GM23338 (cell line): ENCODE measurements at places on chromosomes 12 and 14.

DNA sequence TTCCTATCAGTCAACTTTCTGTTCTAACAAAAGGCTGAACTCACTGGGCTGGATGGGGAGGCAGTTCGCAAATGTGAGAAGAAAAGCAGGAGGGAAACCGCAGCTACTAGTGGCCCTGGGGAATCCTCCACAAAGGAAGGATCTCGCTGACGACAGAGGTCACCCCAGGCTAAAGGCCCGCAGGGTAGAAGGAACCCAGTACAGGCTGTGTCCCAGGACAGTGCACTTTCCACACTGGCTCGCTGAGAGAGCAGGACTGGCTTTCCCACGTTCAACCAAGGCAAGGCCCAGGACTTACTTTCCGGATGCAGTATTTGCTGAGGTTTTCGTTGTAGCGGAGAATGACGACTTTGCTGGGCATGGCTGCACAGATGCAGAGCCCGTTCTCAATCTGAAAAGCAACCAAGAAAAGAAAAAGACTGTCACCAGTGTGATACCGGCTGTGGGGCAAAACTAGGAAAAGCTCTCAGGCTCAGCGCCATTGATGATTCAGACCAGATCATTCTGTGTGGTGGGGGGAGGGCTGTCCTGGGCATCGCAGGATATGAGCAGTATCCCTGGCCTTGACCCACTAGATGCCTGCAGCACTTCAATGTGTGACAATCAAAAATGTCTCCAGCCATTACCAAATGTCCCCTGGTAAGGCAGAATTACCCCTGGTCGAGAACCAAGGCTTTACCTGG is 36.3 kb downstream of the PRKAB1 start:
- DNase-seq = no peak

GRCh38 chr12:32197421-32197820 is 90.8 kb downstream of the BICD1 start:
- no peak for DNase-seq

DNA sequence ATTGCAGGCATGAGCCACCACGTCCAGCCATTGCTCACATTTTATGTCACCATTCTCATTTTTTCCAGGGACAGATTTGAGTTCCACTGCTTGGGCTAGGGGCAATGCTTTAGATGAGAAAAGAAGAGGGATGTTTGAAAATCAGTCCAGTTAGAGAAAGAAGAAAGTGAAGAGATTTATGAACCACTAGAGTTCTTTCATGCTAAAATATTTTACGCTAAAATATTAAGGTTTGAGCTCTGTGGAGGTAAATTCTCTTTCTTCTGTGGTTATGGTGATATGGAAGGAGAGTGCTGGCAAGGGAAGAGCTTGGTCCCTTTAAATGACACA is 21.5 kb downstream of the CFL2 start:
- no peak for DNase-seq

DNA sequence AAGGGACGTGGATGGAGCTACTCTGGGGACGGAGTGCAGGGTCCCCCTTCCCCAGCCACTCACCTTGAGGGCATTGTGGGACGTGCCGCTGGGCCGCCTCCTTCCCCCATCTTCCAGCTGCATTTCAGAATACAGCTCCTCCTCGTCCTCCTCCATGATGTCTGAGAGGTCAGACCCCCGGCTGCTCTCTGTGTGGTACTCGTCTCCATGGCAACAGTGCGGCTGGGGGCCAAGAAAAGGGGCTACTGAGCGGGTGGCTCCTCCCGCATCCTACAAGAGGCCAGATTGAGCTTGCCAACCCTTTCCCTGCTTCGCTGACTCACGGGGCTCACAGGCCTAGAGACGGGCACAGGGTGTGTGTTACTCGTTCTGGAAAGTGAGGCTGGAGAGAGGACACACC is 90.4 kb downstream of the PIWIL1 start:
- no peak for DNase-seq

DNA sequence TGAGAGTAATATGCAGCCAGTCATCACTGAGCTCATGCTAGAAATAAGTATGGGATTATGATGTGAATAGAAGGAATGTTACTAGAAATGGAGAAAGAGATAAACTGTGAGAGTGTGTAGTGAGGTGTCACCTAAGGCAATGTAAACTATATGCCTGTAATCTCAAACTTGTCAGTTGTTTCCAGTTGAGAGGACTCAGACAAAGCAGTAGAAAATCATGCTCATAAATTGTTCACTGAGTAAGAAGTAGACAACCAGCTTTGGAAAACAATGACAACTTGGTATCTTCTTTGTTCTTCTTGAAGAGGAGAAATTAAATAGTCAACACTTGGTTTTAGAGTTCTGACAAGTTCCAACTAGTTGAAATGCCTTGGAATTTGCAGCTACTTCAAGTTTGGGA is 148.5 kb upstream of the OR4E1 start:
- DNase-seq = no peak

DNA sequence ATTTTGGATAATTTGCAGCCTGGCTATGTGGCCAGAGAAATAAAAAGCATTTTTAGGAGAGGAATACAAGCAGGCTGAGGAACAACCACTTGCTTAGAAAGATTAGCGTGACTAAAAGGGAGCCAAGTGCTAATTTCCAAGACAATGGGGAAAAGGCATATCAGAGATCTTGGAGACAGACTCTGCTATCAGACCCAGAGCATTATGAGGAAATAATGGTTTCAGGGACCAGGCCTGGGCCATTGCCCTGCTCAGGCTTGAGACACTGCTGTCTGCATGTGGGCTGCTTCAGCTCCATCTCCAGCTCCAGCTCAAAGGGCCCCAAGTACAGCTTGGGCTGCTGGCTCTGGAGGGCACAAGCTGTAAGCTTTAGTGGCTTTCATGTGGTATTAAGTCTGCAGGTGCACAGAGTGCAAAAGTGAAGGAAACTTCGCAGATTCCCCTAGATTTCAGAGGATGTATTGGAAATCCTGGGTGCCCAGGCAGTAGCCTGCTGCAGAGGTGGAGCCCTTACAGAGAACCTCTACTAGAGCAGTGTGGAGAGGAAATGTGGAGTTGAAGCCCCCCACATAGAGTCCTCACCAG is 449.2 kb downstream of the ZFP36L1 start:
- peak; percentile 51 for DNase-seq

DNA sequence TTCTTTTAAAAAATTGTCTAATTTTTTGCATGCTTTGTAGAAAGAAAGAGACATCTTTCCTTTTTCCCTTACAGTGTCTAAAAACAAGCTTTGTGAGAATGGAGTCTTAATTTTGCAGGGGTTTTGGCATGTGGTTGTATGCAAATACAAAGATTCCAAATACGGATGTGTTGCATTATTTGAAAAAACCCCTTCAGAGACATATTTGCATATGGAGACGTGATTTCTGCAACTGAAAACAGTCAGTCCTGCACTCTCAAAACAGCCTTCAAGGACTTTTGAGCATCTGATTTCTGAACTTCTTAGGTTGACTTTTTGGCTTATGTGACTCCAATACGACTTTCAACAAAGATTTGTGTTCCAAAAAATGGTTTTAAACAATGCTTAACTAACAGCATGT is 7.8 kb downstream of the IRAK3 start:
- DNase-seq = no peak

GRCh38 chr12:102763061-102763460 is 154.0 kb downstream of the PAH start:
- no peak for DNase-seq

- DNase-seq = peak; percentile 78
These were observed 51.4 kb downstream of the A2M start for GRCh38 chr12:9064201-9064814.

DNA sequence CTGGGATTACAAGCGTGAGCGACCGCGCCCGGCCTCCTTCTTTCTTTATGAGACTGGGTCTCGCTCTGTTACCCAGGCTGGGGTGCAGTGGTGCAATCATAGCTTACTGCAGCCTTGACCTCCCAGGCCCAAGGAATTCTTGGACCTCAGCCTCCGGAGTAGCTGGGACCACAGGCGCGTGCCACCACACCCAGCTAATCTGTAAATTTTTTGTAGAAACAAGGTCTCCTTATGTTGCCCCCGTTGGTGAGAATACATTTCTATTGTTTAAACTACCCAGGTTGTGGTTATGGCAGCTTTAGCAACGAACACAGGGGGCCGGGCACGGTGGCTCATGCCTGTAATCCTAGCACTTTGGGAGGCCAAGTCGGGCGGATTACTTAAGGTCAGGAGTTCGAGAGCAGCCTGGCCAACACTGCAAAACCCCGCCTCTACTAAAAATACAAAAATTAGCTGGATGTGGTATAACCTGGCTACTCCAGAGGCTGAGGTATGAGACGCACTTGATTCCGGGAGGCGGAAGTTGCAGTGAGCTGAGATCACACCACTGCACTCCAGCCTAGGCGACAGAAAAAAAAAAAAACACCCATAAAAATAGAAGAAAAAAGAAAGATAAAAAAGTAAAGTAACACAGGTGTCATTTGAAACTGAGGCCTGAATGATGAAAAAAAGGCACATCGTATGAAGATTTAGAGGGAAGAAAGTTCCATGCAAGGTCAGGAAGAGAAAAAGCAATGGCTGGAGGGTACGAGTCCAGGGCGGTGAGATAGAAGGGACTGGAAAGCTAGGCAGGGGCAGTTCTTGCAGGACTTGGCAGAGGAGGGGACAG is 977 bp upstream of the TMEM120B start:
- no peak for DNase-seq

DNA sequence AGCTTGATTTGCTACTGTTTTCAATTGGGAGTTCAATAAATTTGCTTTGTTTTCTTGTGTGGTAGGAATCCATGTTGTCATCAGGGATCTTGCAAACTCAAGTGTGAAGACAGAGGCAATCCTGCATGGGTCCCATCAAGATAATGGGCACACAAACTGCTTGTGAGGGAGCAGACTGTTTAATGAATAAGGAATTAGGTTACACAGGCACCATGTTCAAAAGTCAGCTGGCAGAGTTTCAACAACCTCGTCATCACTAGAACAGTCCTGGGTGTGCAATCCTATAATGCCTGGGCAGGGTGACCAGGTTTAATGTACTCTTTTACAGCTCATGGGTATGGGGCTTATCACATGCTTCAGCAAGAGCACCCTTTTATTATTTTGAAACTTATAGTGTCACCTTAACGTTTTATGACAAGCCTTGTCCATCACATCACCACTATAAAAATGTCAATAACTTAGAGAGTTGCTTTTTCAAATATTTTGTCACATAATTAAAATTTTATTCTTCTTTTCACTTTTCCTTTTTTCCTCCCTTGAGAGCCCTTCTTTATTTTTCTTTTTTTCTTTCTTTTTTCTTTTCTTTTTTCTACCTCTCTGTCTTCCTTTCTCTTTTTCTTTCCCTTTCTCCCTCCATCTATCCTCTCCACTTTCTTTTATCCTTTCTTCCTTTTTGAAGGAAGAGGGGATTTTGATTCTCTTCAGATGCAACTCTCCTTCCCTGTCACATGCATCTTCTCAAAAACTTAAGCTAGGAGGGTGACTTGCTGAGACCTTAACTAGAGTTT is 252.2 kb upstream of the ATP2B1 start:
- DNase-seq = no peak

GRCh38 chr12:52387859-52388258 is 2.4 kb upstream of the KRT84 start:
- no peak for DNase-seq

- peak; percentile 89 for DNase-seq
These were observed 1.1 kb upstream of the ARG2 start for GRCh38 chr14:67618617-67619063.

DNA sequence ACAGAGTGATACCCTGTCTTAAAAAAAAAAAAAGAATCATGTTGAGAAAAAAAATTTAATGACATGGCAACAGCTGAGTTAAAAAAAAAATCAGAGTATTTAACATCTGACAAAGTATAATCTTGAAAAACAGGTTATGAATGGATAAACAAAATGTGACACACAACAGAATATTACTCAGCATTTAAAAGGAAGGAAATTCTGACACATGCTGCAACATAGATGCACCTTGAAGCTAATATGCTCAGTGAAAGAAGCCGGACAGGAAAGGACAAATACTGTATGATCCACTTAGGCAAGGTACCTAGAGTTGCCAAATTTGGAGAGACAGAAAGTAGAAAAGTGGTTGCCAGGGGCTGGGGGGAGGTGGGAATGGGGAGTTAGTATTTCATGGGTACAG is 19.4 kb upstream of the EIF2B2 start:
- no peak for DNase-seq

- peak; percentile 58 for DNase-seq
These were observed 6.3 kb downstream of the TNFRSF1A start for GRCh38 chr12:6335451-6336078.

DNA sequence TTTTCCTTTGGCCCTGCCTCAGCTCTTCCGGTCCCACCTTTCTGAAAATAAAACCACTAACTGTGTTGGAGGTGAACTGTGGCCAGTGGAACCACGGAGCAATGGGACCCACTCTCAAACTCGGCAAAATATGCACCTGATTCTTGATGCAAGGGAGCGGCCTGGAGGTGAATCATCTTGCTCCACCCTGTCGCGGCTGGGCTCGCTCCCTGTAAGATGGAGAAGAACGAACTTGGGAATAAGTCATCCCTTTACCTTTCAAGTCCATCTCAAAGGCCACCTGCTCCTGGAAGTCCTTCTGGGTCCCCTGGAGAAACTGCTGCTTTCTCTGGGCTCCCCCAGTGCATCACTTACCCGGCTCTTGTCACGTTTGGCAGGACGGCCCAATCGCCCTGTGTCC is 309.9 kb downstream of the BCL11B start:
- no peak for DNase-seq

GRCh38 chr12:6172862-6173261 is 27.3 kb upstream of the CD9 start:
- DNase-seq = no peak

DNA sequence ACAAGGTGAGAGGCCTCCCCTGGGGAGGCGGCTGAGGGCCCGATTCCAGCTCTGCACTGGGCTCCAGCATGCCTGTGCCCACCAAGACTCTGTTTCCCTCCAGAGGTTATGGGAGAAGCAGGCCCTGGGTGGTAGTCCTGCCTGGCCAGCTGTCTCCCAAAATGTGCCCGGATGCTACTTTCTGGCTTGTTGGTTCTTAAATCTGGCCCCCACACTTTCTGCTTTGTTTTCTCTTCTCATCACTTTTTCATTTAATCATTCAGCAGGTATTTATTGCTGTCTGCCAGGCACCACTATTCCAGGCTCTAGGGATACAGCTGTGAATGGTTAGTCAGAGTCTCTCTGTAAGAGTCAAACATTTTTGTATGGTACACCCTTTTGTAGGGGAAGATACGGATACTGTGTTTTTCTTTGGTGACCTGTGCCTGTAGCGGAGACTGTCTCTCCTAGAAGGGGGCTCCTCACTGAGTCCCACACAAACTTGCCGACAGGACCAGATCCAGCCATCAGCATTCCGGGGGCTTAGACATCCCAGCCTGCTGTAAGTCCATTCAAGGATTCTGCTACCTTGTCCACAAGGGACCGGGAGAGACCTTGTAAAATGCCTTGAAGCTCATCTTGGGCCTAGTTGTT is 3.8 kb downstream of the DHRS2 start:
- no peak for DNase-seq

- peak; percentile 24 for DNase-seq
These were observed 25.6 kb upstream of the ARID4A start for GRCh38 chr14:58272588-58273372.
